ENCODE measurements at places on chromosomes 6 and 20. TPM values are rescaled to one million over a fixed set of nuclear protein-coding genes. Genes with fewer than 3 reads are reported as not detected.

TCF15 gene
- 8.0 TPM for total RNA-seq

EYS gene
- not detected for total RNA-seq

TP53TG5 gene
- total RNA-seq: not detected

GRM1 gene
- total RNA-seq: 0.08 TPM

CD83 gene
- 1.7 TPM for total RNA-seq

FERMT1 gene
- total RNA-seq: 0.67 TPM

ULBP2 gene
- 2.4 TPM for total RNA-seq

BMP2 gene
- 8.9 TPM for total RNA-seq

SLC24A3 gene
- 3.7 TPM for total RNA-seq

TSBP1 gene
- not detected for total RNA-seq

PCED1A gene
- total RNA-seq: 8.3 TPM

KIF25 gene
- not detected for total RNA-seq

CLIC5 gene
- total RNA-seq: 114 TPM

TRDN gene
- total RNA-seq: 90.2 TPM

SLC35F1 gene
- 1.3 TPM for total RNA-seq

ALDH8A1 gene
- total RNA-seq: not detected

PACSIN1 gene
- 5.6 TPM for total RNA-seq

IRF4 gene
- total RNA-seq: 1.1 TPM

E2F1 gene
- total RNA-seq: 0.31 TPM

SLC32A1 gene
- total RNA-seq: not detected

BANF2 gene
- total RNA-seq: not detected

FAM209B gene
- not detected for total RNA-seq

FAM135A gene
- total RNA-seq: 19.5 TPM

COX7A2 gene
- 2,028 TPM for total RNA-seq

PCK1 gene
- total RNA-seq: 0.52 TPM

SMIM29 gene
- total RNA-seq: 29.4 TPM

SHLD1 gene
- total RNA-seq: 9.6 TPM

SEL1L2 gene
- not detected for total RNA-seq

SLC26A8 gene
- total RNA-seq: not detected

TCEA2 gene
- total RNA-seq: 17.8 TPM

CNKSR3 gene
- 11.5 TPM for total RNA-seq

FNDC11 gene
- total RNA-seq: not detected

USP49 gene
- total RNA-seq: 1.3 TPM

PAK5 gene
- total RNA-seq: 0.12 TPM

PLTP gene
- 53.6 TPM for total RNA-seq

C20orf204 gene
- total RNA-seq: 0.35 TPM

GSTA1 gene
- not detected for total RNA-seq

C4A gene
- total RNA-seq: 175 TPM

SMOC2 gene
- 10.8 TPM for total RNA-seq

CAGE1 gene
- total RNA-seq: not detected

CCR6 gene
- total RNA-seq: not detected

NRSN1 gene
- total RNA-seq: not detected

SPATA25 gene
- total RNA-seq: 1.1 TPM

DEFB132 gene
- not detected for total RNA-seq

SLC17A1 gene
- total RNA-seq: not detected

MTHFD1L gene
- total RNA-seq: 4.1 TPM

SLA2 gene
- 0.37 TPM for total RNA-seq

Data from right atrium auricular region (tissue), 2 donors.